Stimulated activated CD8-positive, alpha-beta memory T cell treated with anti-CD3 and anti-CD28 coated beads, Interleukin-15, amount 100 ng/mL, for 4 hours (primary cell): ENCODE measurements at places on chromosomes 3 and 15.

DNA sequence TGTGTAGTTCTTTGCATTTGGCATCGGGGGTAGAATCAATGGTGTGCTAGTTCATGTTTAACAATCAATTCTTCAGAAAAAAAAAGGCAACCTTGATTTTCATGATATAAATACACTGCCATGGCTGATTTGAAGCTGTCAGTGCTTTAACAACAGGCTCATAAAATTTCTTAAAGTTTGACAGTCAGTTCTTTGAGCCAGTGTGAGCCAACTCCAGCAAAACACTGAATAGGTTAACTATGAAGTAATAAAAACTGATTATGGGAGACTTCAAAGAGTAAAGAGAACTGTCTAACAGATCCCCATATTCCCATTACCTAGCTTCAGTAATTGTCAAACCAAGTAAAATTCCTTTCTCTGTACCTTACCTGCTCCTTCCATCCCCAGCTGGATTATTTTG, 241.7 kb upstream of the SUCLG2 start:
- DNase-seq: no peak

GRCh38 chr3:194103983-194104751, 31.8 kb upstream of the HES1 start:
- no peak for DNase-seq

DNA sequence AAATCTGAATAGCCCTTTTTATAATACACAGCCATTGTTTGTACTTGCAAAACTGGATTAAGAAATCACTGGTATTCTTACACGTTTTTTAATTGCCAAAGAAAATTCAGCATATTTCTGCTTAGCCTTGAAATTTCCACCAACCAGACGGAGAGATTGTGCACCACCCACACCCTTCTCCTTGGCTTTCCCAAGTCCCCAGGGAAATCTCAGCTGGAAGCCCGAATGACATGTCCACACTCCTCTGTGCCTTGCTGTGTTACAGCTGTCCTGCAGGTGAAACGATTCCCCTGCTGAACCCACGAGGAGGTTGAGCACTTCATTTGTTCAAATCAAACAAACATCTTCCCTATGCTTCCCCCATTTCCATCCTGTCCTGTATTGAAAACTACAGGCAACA, 49.6 kb upstream of the PPARG start:
- DNase-seq: no peak

GRCh38 chr3:43892526-43892925, 201.8 kb downstream of the ABHD5 start:
- DNase-seq: no peak

DNA sequence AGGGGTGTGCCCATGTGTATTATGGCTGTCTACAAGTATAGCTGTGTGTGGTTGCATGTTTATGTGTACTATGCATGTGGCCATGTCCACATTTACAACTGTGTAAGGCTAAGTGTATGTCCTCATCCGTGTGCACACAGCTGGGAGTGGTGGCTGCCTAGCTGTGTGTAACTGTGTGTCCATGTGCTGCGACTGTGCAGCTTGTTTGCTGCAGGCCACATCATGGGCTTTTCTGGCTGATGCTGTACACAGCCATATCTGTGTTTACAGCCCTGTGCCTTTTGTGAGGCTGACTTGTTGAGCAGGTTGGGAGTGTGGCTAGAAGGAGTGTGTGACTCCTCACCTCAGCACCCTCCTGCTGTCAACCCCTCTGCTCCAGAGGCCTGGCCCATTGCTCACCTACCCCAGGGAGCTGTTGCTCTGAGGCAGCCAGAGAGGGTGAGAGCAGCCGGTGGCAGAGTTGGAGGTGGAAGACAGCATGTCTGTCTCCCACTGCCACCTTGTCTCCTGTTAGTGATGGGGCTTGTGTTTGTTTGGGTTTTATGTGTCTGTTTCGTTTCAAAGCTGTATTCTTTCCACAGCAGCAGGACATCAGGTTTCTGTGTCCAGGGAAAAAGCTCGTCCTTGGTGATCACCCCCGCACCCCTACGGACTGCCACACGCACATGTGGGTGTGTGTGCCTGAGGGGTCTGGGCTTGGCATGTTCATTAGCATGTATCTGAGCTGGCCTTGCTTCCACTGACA, 1.4 kb upstream of the GRM2 start:
- DNase-seq: no peak

- DNase-seq: no peak
Observed at GRCh38 chr3:152811974-152812760, 22.8 kb upstream of the P2RY1 start.

- no peak for DNase-seq
Observed at GRCh38 chr3:108823227-108823626, 641 bp downstream of the TRAT1 start.

- no peak for DNase-seq
Observed at GRCh38 chr15:51678096-51678495, 3.2 kb upstream of the SCG3 start.

DNA sequence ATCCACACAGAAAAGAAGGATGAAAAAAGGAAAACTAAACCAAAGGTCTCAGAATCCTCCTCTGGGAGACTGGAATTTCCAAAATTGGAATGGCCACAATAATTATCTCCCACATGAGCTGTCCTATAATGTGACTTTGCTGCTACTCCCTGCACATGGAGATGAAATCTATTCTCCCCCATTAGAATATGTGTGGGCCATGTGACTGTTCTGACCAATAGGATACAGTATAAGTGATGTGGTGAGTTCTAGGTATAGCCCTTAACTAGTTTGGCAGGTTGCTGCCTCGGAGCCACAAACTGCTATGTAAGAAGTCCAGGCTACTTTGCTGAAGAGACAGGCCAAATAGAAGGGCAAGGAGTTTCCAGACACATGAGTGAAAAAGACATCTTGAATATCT, 5.2 kb downstream of the TRIM59 start:
- DNase-seq: no peak

- no peak for DNase-seq
Observed at GRCh38 chr3:146222204-146223046, 28.5 kb downstream of the PLSCR4 start.

GRCh38 chr3:195690951-195691350, 29.8 kb upstream of the MUC20 start:
- no peak for DNase-seq

DNA sequence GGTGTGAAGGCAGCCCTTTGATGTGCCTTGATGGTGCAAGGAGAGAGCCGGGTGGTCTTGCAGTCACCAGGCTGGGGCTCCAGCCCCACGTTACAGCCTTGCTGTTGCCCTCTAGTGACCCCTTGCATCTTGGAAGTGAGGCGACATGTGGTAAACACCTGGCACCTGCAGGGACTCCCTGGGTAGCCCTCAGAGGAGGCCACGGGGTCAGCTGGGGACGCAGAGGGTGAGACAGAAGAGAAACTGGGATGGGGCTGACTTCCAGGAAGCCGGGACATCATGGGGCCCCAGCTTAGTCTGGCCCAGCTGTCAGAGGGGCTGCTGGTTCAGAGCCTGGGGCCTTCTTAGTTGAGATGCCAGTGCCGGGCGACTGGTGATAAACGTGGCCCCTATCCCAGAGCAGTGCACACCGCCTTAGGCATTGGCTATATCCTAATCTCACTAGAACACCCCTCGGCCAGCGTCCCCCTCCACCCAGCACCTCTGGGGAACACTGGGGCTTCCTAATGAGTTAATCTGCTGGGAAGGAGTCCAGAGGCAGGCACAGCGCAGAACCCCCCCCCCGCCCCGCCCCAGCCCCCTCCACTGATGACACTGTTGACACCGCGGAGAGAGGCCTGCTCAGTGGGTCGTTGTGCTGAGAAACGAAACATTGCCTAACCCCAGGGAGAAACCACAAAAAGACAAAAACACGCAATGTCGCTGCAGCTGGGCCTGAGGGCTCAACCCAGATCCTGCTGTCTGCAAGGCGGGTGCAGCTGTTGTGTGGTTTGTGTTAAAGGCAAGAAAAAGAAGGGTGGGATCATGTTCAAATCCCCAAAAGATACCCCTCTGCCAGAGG, 60.5 kb upstream of the KLF13 start:
- DNase-seq: peak; percentile 29

DNA sequence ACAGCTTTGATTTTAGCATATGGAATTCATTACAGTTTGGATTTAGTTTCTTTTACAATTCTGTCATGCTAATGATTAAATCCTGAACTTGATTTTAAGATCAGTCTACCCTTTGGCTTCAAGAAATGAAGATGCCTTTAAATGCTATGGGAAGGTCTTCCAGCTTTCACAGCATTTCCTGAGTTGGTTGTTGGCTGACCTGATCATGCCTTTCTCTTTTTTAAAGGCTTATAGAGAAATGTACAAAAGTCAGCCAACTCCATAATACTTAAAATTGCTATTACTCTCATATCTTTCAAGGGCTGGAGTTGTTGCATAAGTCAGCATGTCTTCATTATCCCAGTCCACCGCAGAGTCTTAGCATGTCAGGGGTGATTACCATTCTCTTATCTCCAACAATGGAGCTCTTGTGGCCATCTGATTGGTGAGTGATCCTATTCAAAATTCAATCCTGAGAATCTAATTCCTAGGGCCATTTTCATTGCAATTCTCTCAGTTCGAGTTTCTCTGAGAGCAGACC, 123.8 kb downstream of the GMNC start:
- DNase-seq: no peak

GRCh38 chr3:78256123-78256522, 1216.2 kb downstream of the ROBO2 start:
- no peak for DNase-seq
